ENCODE measurements at places on chromosomes 3 and 15. TPM values are rescaled to one million over a fixed set of nuclear protein-coding genes. Genes with fewer than 3 reads are reported as not detected.

DNA sequence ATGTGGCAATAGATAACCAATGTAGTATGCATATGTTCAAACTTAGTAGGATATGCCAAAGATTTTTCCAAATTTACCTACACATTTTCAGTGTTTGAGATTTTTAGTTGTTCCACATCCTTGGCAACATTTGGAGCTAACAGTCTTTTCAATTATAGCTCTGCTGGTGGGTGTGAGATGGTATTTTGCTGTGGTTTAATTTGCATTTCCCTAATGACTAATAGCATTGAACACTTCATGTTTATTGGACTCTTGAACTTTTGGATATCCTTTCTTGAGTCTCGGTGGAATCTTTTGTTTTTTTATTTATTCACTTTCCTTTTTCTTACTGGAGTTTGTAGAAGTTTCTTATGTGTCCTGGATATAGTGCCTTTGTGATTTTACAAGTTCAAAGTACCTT lies 11.0 kb upstream of the ILDR1 start:
- no peak for DNase-seq

DNA sequence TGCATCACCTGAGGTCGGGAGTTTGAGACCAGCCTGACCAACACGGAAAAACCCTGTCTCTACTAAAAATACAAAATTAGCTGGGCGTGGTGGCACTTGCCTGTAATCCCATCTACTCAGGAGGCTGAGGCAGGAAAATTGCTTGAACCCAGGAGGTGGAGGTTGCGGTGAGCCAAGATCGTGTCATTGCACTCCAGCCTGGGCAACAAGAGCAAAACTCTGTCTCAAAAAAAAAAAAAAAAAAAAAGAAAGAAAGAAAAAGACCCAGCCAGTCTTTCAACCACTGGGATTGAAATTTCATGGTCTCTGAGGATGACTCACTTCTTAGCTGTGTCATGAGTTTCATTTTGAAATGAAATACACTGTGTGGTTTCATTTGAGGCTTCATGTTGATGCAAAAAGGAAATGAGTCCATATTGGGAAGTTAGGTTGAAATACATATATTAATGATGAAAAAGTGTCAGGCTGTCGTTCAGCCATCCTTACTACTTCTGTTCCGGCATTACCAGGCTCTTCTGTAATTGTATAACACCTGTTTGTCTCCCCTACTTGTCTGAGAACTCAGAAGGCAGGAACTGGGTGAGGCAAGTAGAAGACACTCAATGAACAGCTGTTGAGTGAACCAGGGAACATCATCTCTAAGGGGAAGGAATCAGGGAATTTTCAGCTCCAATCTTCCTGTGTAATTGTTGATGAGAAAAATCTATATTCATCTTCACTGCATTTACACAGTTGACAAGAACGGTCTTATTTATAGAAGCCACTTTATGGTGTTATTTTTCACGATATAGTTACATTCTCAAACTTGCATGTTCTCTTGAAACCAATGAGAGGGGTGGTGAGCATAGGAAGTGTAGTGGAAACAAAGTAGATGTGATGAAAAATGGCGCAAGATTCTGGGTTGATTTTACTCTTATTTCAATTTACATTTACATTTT lies 87.4 kb downstream of the NFKBIZ start:
- DNase-seq, result no peak

- DNase-seq, result no peak
Observed at GRCh38 chr15:23002920-23003319, 22.8 kb upstream of the CYFIP1 start.

DNA sequence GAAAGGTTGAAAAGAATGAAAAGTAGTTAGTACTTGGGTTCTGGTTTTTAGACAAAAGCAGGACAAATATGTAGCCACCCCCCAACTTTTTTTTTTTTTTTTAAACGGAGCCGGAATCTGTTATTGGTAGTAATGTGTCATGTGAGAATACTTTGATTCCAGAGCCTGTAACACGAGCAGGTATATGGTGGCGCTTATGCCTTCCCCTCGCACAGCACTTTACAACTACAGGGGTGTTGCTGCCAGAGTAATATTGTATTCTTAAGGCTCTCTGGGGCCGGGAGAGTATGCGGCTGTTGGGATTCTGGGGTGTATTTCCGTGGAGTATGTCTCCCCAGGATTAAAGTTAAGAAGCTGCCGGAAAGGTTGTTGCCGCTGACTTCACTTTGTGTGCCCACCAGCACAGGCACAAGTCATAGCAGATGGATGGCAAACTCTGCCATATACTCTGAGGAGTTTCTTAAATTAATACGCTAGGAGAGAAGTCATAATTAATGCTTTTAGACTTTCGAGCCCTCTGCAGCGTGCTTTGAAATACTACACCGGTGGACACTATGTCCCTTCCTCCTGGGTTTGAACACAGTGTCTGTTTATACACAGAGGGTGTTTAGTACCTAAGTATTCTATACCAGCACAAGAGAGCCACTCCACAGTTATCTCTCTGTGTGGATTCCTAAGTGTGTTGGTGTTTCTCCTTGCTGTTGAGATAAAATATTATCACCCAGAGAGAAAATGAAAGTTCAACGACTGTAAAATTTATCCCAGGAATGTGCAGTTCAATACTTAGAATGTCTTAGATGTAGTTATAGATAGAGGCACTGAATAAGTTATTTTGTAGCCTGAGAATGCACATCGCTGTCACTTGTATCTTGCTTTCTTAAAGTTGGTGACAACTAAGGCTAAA lies 1.4 kb downstream of the MBNL1 start:
- peak; percentile 35 for DNase-seq

- DNase-seq, result no peak
Observed at GRCh38 chr15:100017140-100017539, 283.9 kb upstream of the LYSMD4 start.

GRCh38 chr3:106329521-106329920 lies 460.7 kb upstream of the CBLB start:
- DNase-seq, result no peak

- no peak for DNase-seq
Observed at GRCh38 chr3:102736975-102737304, 302.1 kb downstream of the ZPLD1 start.

GRCh38 chr3:16319723-16320122 lies 54.7 kb downstream of the OXNAD1 start:
- no peak for DNase-seq

GPR87 gene
- total RNA-seq, result not detected

ZNF197 gene
- 10.1 TPM for total RNA-seq

IL5RA gene
- 1.1 TPM for total RNA-seq

TRH gene
- total RNA-seq, result not detected

SERPINI2 gene
- not detected for total RNA-seq
